Cardiac muscle cell (in vitro differentiated cells and primary cell): ENCODE measurements at places on chromosomes 5 and 9. TPM values are rescaled to one million over a fixed set of nuclear protein-coding genes. Genes with fewer than 3 reads are reported as not detected.

MUSK gene
- polyA plus RNA-seq, result not detected in 2 replicates

DNA sequence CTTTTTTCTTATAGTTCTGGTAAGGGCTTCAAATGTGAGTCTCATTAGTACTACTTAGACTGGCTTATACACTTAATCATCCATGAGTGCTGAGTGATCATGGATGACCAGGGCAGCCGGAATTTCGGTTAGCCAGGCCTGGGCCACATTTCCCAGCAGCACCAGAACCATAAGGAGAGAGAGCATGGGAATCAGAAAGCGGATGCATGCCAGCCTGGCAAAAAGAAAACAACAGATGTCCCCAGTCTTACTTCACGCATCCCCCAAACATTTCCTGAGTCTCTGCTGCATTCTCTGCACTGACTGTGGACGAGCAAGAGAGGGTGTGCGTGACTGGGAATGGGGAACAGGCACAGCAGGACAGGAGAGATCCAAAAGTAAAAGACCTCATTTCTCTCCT, 371.1 kb upstream of the ZNF608 start:
- no peaks in the 10 kb centered on the region for H3K27me3 ChIP-seq
- no peaks in the 10 kb centered on the region for H3K36me3 ChIP-seq
- H3K4me3 ChIP-seq, result no peak overlapping the region
- no peak overlapping the region for H3K27ac ChIP-seq
- no peak for DNase-seq

- peak; percentile 88 for DNase-seq
- no peaks in the 10 kb centered on the region for H3K27me3 ChIP-seq
- H3K27ac ChIP-seq, result peak overlapping the region; percentile 74
- H3K4me1 ChIP-seq, result peaks cover 34% of the 10 kb centered on the region
- H3K4me3 ChIP-seq, result no peak overlapping the region
- H3K36me3 ChIP-seq, result no peaks in the 10 kb centered on the region
Measured at GRCh38 chr9:125558453-125559092, 148.4 kb downstream of the MAPKAP1 start.

DNA sequence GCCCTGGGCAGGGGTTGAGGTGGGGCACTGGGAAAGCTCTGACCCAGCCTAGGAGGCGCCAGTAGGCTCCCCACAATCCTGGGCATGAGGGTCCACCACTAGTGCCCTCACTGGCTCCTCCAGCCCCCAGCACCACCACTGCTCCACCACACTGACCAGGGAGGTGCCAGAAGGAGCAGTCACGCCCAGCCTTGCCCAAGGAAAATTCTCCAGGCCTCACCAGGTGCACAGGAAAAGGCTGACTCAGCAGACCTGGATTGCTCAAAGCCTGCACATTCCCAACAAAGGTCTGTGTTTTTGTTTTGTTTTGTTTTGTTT, 62.9 kb downstream of the ZNF354C start:
- no peaks in the 10 kb centered on the region for H3K4me1 ChIP-seq
- no peak overlapping the region for H3K27ac ChIP-seq
- DNase-seq, result no peak

DNA sequence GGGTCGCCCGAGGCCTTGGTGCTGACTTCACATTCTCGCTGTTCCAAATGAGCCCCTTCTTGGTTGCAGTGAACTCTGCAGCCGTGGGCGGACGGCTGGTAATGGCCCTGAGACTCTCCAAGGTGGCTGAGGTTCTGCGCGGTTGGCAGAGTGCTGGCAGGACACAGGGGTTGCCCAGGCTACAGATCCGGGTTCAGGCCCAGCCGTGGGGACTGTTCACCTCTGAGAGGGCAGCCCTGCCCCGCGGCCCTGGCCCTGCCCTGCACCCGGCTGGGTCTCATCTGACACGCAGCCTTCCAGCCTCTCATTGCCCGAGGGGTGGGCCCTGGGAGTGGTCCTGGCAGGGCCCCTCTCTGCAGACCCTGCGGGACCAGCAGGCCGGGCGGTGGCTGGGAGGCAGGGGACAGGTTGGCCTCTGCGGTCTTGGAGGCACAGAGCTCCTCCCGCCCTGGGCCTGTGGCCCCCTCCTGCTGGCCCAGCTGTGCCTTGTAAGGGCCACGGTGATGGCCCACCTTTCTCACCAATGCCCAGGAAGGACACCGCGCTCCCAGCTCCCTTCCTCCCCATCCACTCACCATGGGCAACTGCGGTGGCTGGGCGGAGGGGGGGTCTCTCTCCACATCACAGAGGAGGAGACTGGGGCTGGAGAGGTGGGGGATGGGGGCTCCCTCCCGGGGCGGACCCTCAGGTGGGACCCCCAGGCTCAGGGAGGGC, 51.6 kb downstream of the AHRR start:
- H3K4me1 ChIP-seq, result no peaks in the 10 kb centered on the region
- no peak overlapping the region for H3K27ac ChIP-seq
- H3K36me3 ChIP-seq, result no peaks in the 10 kb centered on the region
- DNase-seq, result no peak

DNA sequence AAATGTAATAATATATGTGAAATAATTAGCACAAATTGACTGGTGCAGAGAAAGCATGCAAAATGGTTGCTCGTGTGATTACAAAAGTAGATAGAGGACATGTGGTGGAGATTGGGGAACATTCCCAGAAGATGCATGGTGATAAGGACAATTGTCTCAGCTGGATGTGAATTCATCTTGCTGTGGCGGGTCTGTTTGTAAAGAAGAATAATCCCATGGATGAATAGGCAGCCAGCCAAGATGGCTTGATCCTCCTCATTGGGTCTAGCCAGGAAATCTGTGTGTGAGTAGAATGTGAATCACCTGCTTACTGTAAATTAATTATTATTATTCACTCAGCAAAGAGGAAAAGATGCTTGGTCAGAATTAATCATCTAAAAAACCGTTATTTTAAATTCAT, 12.6 kb upstream of the DPYSL3 start:
- no peaks in the 10 kb centered on the region for H3K4me1 ChIP-seq
- no peaks in the 10 kb centered on the region for H3K27me3 ChIP-seq
- no peak for DNase-seq
- H3K36me3 ChIP-seq, result no peaks in the 10 kb centered on the region
- no peak overlapping the region for H3K4me3 ChIP-seq
- no peak overlapping the region for H3K27ac ChIP-seq

DNA sequence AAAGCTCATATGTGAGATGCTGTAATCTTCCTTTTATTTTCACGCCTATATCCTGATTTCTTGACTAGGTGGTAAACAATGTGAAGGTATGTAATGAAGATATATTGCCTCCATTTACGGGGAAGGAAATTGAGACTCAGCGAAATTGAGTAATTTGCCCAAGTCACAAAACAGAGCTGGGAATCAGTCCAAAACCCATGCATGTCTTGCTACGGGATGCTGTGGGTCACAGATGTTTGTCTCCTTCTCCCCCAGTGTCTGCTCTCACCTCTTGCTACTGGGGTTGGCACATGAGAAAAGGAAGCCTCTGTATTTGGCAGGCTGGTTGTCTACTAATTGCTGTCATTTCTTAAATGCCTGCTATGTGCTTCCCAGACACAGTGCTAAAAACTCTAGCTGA, 53.7 kb upstream of the TEX48 start:
- no peaks in the 10 kb centered on the region for H3K36me3 ChIP-seq
- H3K4me3 ChIP-seq, result no peak overlapping the region
- DNase-seq, result peak; percentile 18
- no peaks in the 10 kb centered on the region for H3K4me1 ChIP-seq
- H3K27ac ChIP-seq, result no peak overlapping the region
- H3K27me3 ChIP-seq, result peaks cover 52% of the 10 kb centered on the region

GRCh38 chr9:22037954-22038690, 29.0 kb upstream of the CDKN2B start:
- DNase-seq, result no peak
- no peak overlapping the region for H3K4me3 ChIP-seq
- no peaks in the 10 kb centered on the region for H3K36me3 ChIP-seq
- H3K27ac ChIP-seq, result no peak overlapping the region
